ENCODE measurements at places on chromosomes 7 and 10.

DNA sequence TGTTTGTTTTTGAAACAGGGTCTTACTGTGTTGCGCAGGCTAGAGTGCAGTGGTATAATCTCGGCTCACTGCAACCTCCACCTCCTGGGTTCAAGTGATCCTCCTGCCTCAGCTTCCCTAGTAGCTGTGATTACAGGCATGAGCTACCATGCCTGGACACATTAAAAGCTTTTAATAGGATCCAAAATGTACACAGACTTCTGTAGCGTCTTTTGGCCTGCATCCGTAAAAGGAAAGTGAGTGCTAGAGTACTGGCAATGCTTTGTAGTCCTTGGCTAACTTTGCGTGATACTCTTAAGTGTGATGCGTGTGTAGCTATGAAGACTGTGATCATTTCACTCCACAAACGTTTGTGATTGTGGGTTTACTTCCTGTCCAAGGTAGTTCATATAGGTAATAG is 13.3 kb downstream of the ZRANB1 start:
- no peak for DNase-seq

DNA sequence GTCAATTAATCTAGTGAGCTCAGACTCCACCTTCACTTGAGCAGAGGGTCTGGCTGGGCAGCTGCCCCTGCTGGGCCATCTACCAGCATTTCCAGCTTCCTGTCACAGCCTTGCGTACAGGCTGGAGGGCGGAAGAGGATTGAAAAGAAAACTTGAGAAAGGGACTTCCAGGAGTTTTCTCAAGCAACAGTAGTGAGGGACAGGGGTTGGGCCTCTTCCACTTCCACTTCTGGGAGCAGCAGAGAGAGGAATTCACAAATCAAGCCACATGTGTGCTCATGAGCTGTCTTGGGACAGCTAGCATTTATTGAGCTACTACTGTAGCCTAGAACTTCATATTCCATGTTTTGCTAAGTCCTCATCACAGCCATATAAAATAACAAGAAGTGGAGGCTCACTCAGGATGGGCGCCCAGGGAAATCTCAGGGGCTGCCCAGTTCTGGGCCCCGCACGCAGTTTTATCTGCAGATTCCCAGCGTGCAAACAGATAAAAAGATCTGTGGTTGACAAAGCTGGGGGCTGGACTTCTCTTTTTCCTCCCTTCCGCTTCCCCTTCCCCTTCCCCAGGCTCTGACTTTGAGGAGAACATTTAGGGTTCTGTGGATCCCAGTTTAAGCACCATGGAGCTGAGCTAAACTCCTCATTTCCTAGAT is 135.8 kb downstream of the RGS10 start:
- DNase-seq, result no peak

GRCh38 chr10:30034433-30035137 is 24.8 kb downstream of the JCAD start:
- DNase-seq, result no peak

- no peak for DNase-seq
Measured at GRCh38 chr10:109281347-109281746, 642.0 kb downstream of the XPNPEP1 start.

DNA sequence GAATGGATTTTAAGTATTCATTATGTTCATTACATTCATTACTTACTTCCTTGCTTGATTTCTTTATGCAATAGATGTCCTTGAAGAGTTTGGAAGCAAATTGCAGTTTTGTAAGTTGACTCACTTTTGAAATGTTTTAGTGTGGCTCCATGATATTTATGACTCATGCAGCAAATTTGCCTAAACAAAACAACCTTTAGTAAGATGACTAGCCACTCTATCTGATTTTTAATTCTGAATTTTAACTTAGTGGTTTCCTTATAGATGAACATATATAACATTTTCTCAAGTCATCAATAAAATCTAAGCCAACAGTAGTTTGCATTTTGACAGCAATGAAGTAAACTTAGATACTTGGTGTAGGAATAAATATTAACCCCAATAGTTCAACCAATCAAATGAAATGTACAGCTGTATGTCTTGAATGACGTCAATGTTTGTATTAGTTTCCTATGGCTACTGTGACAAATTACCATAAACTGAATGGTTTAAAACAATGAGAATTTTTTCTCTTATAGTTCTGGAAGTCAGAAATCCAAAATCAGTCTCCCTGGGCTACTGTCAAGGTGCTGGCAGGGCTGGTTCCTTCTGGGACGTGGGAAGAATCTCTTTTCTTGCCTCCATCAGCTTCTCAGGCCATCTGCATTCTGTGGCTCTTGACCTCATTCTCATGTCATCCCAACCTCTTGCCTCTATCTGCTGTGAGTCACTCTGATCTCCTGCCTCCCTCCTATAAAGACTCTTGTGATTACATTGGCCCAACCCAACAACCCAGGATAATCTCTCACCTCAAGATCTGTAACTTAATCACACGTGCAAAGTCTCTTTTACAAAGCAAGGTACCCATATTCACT is 73.4 kb downstream of the AHR start:
- DNase-seq, result no peak

DNA sequence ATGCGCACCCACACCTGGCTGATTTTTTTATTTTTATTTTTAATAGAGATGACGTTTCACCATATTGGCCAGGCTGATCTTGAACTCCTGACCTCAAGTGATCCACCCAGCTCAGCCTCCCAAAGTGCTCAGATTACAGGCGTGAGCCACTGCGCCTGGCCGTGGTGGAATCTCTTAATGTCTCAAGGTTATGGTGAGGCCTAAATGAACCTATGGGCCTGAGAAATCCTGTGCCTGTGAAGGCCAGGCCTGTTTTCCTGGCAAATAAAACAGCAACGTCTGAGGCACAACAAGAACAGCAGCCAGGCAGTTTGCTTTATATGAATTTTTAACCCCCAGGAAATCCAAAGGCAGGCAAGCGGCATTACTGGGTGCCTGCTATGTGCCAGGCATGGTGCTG is 297.5 kb upstream of the ZMIZ1 start:
- DNase-seq, result no peak

DNA sequence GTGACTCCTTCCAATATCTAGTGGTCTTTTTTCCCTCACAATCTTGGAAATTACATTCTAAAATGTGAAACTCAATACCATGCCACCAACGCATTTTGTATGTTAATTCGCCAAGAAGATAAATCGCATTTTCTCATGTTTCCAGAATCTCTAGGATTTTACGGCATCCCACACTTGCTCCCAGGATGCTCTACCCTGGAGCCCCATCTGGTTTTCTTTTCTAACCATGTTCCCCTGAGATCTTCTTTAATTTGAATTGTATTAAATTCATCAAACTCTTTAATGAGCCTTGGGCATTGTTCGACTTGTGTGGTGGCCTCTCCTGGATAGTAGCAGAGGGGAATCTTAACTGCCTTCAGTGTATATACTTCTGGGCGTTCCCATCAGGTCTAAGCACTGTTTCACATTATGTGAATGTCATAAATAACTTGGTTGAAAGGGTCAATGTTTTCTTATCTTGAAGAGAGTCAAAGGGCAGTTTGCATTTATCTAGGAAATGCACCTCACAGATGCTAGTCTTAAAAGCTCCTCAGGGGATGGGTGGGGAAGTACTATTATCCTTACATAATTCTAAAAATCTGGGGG is 169.1 kb upstream of the MEOX2 start:
- DNase-seq, result no peak

GRCh38 chr7:76272142-76272541 is 30.3 kb upstream of the HSPB1 start:
- DNase-seq, result no peak

- no peak for DNase-seq
Measured at GRCh38 chr7:12110425-12110824, 100.7 kb upstream of the TMEM106B start.

DNA sequence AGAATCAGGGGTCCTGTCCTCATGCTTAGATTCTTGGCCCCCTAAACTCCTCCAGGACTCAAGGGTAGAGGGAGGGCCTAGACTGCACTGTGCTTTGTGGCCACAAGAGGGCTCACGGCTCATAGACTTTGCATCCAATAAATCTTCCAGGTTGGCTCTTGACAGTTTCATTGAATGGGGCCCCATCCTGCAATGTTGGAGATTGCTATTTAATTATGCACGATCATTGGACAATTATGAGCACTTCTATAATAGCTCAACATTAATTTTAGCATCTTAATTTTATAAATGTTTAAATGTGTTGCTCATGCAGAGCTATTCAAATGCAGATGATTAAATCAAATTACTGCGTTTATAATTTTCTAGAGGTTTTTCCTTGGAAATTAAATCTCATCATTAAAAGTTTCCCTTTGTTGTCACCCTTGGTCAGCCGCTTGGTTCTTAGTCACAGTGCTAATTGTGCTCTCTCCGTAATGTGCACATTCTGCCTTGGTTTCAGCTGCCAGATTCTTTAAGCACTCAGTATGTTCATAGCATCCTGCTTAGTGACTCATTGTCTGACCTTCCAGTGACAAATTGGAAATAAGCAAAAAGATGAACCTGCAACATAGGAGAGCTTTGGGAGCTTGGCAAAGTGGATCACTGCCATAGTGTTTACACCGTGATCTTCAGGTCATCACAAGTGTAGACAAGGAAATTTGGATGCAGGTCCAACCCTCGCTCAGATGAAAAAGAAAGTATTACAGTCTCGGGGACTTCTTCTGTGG is 33.4 kb upstream of the PLPP4 start:
- DNase-seq, result peak; percentile 8

- no peak for DNase-seq
Measured at GRCh38 chr7:28958235-28958979, at the start of gene TRIL. Gene TRIL (minus strand): TSS chr7:28958330. CDS start chr7:28958046, 284 bp downstream.

DNA sequence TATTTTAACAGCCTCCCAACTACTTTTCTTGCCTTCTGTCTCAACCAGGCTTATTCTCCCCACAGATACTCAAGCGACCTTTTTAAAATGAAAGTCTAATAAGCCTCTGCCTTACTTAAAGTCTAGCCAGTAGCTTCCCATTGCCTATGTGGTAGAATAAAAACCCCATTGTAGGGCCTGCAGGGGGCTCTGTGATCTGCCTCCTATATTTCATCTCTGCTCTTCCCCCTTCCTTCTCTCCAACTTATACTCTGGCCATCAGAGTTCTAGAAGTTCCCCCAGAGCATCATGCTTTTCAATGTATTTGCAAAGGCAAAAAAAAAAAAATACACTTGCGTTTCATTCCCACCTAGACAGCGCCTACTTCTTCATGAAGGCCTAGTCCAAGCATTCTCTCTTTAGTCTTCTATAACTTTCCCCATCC is 167.7 kb upstream of the ADO start:
- DNase-seq, result no peak

DNA sequence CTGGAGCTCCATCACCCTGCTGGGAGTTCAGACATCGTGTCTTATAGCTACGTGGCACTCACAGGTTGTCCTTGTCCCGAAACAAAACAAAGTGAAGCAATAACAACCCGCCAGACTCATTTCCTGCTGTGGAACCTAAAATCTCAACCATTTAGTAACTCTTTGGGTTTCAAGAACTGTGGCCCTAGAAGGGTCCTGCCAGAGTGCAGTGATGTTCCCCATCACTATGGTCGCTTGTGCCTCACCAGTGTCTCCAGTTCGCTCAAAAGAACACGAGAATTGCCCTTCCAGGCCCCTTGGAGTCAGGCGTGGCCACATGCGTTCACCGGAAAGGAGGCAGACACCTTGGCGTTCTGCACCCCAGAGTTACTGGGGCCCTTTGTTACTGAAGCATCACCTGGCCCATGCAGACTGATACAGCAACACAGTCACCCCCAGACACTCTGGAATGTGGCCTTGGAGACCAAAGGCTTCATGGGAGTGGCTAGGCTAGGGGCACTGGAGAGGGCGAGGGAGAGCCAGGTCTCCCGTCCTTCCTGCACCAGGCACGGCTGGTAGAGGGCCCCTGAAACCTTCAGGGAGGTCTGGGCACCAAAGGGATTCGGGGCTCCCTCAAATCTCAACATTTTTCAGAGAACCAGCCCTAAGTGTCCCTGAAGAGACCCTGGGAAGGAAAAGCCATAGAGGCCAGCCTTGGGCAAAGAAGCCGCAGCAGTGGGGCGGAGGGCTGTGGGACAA is 908 bp downstream of the CRYGN start:
- no peak for DNase-seq

DNA sequence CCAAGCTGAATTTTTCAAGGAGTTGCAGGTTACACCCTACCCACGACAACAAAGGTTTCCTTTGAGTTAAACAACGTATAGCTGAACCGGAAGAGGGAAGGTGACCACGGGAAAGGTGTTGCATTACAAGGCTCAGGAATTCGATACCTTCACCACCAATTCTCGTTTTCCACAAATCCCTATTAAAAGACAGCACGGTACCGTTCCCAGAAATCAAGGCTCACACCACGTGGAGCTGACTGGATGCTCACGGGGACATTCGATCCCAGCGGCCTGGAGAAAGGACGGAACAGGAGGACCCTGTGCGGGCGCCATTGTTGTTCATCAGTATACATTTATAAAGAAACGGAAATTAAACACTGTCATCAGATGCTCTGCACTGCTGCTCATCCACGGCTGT is 56.4 kb downstream of the CTBP2 start:
- no peak for DNase-seq
